ENCODE measurements at places on chromosomes 2 and 18.

DNA sequence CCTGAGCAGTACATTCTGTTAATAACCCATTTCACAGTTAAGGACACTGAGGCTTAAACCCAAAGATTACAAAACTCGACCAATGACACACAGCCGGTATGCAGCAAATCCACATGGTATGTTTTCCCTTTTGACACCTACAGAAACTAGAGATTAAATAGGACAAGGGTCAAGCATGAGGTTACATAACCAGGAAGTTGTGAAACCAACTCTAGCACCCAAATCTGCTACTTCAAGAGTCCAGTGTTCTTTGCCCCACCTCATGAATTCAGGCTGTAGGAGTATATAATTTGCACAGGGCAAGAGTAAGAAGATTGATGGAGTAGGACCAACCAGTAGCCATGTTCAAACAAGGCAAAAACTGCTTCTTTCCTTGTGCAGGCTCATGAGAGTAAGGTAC, 249.8 kb downstream of the BCL11A start:
- no peaks in the 10 kb centered on the region for H3K4me1 ChIP-seq
- no peak overlapping the region for H3K4me3 ChIP-seq
- DNase-seq, result no peak
- H3K27me3 ChIP-seq, result peaks cover 13% of the 10 kb centered on the region
- H3K36me3 ChIP-seq, result no peaks in the 10 kb centered on the region

- no peak overlapping the region for H3K27ac ChIP-seq
- no peaks in the 10 kb centered on the region for H3K36me3 ChIP-seq
Observed at GRCh38 chr2:134690629-134691215, 28.1 kb downstream of the TMEM163 start.

- no peak for DNase-seq
- H3K27me3 ChIP-seq, result no peaks in the 10 kb centered on the region
- no peak overlapping the region for H3K27ac ChIP-seq
- no peak overlapping the region for H3K4me3 ChIP-seq
- H3K4me1 ChIP-seq, result no peaks in the 10 kb centered on the region
- H3K36me3 ChIP-seq, result no peaks in the 10 kb centered on the region
Observed at GRCh38 chr2:212619954-212620353, 81.4 kb upstream of the ERBB4 start.

DNA sequence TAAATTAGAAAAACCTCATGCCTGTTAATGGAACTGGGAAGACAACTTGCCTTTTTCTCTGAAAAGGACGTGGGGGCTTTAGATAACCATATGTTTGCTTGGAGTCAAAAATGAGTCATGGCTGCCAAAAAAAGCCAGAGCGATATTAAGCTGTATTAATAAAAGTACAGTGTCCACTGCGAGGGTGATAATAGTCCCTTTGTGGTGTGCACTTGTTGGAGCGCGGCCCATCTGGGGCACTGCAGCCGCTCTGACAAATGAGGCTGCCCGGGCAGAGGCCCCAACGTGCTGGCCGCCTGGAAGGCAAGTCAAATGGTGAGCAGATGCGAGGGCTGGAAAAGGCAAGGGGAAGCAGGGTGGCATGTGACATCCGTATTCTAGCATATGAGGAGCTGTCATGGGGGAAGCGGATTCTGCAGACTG, 103.3 kb upstream of the NCK2 start:
- no peak for DNase-seq
- peaks cover 14% of the 10 kb centered on the region for H3K27me3 ChIP-seq
- no peak overlapping the region for H3K4me3 ChIP-seq
- no peaks in the 10 kb centered on the region for H3K4me1 ChIP-seq

GRCh38 chr2:99571021-99571420, 81.2 kb upstream of the REV1 start:
- H3K27me3 ChIP-seq, result no peaks in the 10 kb centered on the region
- no peaks in the 10 kb centered on the region for H3K4me1 ChIP-seq

DNA sequence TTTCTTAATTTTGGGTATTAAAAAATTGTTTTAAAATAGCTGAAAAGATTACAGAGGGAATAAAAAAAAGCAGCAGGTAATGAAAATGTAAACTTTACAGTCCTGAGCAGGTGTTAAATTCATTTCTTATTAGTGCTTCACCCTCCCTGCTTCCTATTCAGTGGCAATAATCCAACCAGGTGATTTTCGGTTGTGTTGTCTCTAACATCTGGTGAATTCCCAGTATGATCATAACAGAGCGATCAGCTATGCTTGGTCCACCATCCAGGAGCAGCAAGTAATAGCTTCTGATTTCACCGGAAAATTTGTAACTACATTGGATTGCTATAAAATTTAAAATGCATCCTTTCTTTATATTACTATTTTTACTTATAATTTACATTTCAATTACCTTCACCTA, 673.1 kb downstream of the SOCS6 start:
- no peak overlapping the region for H3K4me3 ChIP-seq
- H3K27me3 ChIP-seq, result no peaks in the 10 kb centered on the region
- DNase-seq, result no peak
- H3K36me3 ChIP-seq, result no peaks in the 10 kb centered on the region

DNA sequence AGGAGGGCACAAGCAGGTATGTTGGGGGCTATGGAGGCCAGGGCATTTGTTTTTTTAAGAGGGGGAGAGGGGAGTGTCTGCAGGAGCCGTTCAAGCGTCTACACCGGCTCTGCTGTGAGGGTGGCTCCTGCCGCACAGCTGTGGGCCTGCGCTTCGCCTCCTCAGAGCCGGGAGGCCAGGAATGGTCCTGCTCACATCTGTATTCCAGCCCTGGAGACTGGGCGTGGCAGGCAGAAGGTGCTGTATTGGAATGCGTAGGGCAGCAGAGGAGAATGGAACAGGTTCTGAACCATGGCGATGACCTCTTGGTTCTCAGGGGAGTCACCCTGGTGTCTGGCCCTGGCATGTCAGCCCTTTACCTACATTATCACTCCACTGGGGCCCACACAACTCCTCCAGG, 26.8 kb upstream of the INHBB start:
- DNase-seq, result no peak
- H3K27ac ChIP-seq, result no peak overlapping the region
- H3K27me3 ChIP-seq, result peaks cover 3% of the 10 kb centered on the region
- peaks cover 8% of the 10 kb centered on the region for H3K4me1 ChIP-seq

DNA sequence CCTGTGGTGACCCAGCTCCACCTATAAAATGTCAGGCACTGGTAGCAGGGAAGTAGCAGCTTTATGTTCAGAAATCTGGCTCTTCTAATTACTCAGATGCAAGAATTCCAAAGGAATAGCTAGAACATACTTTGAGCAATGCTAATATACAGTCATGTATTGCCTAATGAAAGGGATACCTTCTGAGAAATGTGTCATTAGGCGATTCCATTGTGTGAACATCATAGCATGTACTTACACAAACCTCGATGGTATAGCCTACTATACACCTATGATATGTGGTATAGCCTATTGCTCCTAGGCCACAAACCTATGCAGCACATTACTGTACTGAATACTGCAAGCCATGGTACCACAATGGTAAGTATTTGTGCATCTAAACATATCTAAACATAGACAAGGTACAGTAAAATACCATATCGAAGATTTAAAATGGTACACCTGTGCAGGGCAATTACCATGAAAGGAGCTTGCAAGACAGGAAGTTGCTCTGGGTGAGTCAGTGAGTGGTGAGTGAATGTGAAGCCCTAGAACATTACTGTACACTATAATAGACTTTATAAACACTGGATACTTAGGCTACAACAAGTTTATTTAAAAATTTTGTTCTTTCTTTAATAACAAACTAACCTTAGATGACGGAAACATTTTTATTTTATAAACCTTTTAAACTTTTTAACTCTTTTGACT, 50.3 kb upstream of the ETAA1 start:
- no peaks in the 10 kb centered on the region for H3K36me3 ChIP-seq
- no peak overlapping the region for H3K4me3 ChIP-seq
- no peaks in the 10 kb centered on the region for H3K4me1 ChIP-seq
- no peak overlapping the region for H3K27ac ChIP-seq

DNA sequence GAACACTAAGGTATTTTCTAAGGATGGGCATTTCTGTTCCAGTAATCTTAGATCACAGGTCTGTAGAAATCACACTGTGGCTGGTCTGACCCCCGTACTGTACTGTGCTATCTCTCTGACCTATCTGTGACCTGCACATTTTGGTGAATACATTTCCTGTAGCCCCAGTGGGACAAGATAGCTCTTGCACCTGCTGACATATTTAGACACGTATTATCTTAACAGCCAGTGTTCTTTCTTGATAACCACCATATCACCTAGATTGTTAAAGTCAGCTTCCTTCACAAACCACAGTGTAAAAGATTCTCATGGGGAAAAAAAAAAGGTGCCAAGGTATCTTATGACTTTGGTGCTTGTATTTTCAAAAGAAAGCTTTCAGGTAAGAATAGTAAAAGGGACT, 39.8 kb upstream of the TMEM247 start:
- peak overlapping the region; percentile 60 for H3K4me3 ChIP-seq
- peak overlapping the region; percentile 87 for H3K27ac ChIP-seq
- H3K36me3 ChIP-seq, result peaks cover 14% of the 10 kb centered on the region
- DNase-seq, result peak; percentile 45

DNA sequence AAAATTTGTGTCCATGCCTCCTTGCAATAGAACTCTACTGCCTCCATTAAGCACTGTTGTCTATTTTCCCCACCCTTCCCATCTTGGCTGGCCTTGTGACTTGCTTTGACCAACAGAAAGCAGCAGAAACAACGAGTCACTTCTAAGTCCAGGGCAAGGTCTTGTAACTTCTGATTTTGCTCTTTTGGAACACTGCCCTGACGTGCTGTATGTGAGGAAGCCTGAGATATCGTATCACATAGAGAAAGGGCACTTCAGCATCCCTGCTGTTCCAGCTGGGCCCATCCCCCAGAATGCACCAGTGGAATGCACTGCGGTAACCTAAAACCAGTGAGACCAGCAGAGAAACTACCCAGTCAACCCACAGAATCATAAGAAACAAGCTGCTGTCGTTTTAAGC, 28.1 kb downstream of the NCKAP1 start:
- no peak overlapping the region for H3K27ac ChIP-seq
- no peak overlapping the region for H3K4me3 ChIP-seq
- H3K4me1 ChIP-seq, result no peaks in the 10 kb centered on the region
- H3K36me3 ChIP-seq, result no peaks in the 10 kb centered on the region

- no peak overlapping the region for H3K27ac ChIP-seq
- DNase-seq, result no peak
- H3K4me3 ChIP-seq, result no peak overlapping the region
- H3K4me1 ChIP-seq, result peaks cover 33% of the 10 kb centered on the region
- H3K27me3 ChIP-seq, result no peaks in the 10 kb centered on the region
- peaks cover 34% of the 10 kb centered on the region for H3K36me3 ChIP-seq
Observed at GRCh38 chr2:170942615-170943014, 13.6 kb downstream of the GORASP2 start.

- H3K4me3 ChIP-seq, result no peak overlapping the region
- peaks cover 9% of the 10 kb centered on the region for H3K36me3 ChIP-seq
- no peak overlapping the region for H3K27ac ChIP-seq
- DNase-seq, result no peak
- no peaks in the 10 kb centered on the region for H3K27me3 ChIP-seq
Observed at GRCh38 chr2:28163028-28163427, 229.6 kb upstream of the FOSL2 start.

GRCh38 chr2:45964223-45964841, 312.9 kb downstream of the PRKCE start:
- no peak overlapping the region for H3K27ac ChIP-seq
- H3K36me3 ChIP-seq, result no peaks in the 10 kb centered on the region
- DNase-seq, result no peak

DNA sequence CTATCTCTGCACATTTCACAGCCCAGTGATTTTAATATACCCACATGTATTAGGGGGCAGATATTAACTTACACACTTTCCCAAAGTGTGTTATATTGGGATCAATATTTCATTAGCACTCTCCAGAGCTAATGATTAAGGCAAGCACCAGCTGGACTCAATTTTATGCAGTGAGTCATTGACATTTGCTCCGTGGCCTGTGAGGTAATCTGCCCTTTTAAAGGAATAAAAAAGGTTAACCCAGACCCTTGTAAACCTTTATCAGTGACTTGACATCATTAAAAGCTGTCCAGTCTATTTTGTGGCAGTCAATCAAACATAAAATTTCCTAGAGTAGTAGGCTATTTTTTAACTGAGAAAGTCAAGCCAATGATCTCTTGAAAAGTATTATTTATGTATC, 1870.4 kb upstream of the CELF4 start:
- H3K27me3 ChIP-seq, result no peaks in the 10 kb centered on the region
- no peaks in the 10 kb centered on the region for H3K36me3 ChIP-seq
- no peaks in the 10 kb centered on the region for H3K4me1 ChIP-seq
- H3K4me3 ChIP-seq, result no peak overlapping the region
- DNase-seq, result no peak
- H3K27ac ChIP-seq, result no peak overlapping the region

- peaks cover 54% of the 10 kb centered on the region for H3K36me3 ChIP-seq
- DNase-seq, result no peak
- H3K4me1 ChIP-seq, result peaks cover 13% of the 10 kb centered on the region
- peak overlapping the region; percentile 59 for H3K27ac ChIP-seq
- H3K4me3 ChIP-seq, result peak overlapping the region; percentile 81
- H3K27me3 ChIP-seq, result no peaks in the 10 kb centered on the region
Observed at GRCh38 chr2:241703032-241703604, 1.3 kb downstream of the ING5 start.

DNA sequence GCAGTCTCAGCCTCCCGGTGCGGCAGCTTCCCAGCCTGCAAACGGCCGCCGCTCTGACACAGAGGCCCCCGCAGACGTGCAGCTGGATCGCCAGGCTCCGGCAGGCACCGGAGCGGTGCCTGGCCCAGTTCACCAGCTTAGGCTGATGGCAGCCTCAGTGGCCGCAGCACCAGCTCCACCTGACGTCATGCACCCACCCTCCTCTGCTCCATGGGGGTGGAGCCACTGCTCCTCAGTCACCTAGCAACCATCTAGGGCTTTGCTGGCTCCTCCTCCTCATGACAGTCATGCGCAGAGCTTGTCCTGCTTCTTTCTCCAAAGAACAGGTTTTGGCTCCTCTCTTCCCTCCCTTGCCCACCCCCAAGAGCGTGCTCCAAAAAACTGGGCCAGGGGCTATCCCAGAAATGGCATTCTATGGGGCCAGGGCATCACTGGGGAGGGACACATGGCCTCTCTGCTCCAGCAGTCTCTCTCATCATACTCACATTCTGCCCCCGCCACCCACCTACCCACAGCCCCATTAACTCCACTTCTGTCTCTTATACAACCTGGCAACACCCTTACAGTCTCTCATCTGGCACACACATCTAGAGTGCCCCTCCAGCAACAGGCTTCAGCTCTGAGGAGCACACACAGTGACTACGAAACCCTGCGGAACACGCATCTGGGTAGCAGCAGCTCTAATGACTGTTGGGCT, 5.5 kb downstream of the DCTN1 start:
- no peak for DNase-seq
- H3K4me1 ChIP-seq, result peaks cover 2% of the 10 kb centered on the region
- H3K36me3 ChIP-seq, result peaks cover 29% of the 10 kb centered on the region
- no peaks in the 10 kb centered on the region for H3K27me3 ChIP-seq

GRCh38 chr2:231565887-231566594, 26.6 kb upstream of the TEX44 start:
- peaks cover 4% of the 10 kb centered on the region for H3K27me3 ChIP-seq
- no peak overlapping the region for H3K27ac ChIP-seq
- H3K36me3 ChIP-seq, result no peaks in the 10 kb centered on the region
- no peak overlapping the region for H3K4me3 ChIP-seq
- peaks cover 5% of the 10 kb centered on the region for H3K4me1 ChIP-seq
- no peak for DNase-seq
